ENCODE measurements at places on chromosomes 1 and 21. TPM values are rescaled to one million over a fixed set of nuclear protein-coding genes. Genes with fewer than 3 reads are reported as not detected.

Gene CD244
- not detected for total RNA-seq

Gene ZRANB2
- 51.6 TPM for total RNA-seq

Gene C4BPB
- not detected for total RNA-seq

Gene C21orf58
- 8.9 TPM for total RNA-seq

Gene HSD3B1
- total RNA-seq, result not detected

Gene MYOM3
- not detected for total RNA-seq

Gene GPR25
- total RNA-seq, result not detected

Gene CHD5
- 0.15 TPM for total RNA-seq

Gene PCP4
- total RNA-seq, result not detected

Gene DENND1B
- total RNA-seq, result 7.6 TPM

Gene GBP5
- total RNA-seq, result 0.17 TPM

Gene NBPF6
- not detected for total RNA-seq

Gene CRNN
- not detected for total RNA-seq

Gene SPATA45
- total RNA-seq, result not detected

Gene GADD45A
- 69.8 TPM for total RNA-seq

Gene PGD
- 565 TPM for total RNA-seq

Gene UBASH3A
- total RNA-seq, result not detected

Gene LHX8
- total RNA-seq, result under 0.01 TPM

Gene ASPM
- 2.0 TPM for total RNA-seq

Gene FAAH
- 1.8 TPM for total RNA-seq

Gene PTGS2
- total RNA-seq, result 4.8 TPM

Gene CHIT1
- total RNA-seq, result not detected

Gene ANGPTL7
- total RNA-seq, result 1.7 TPM

Gene BPNT1
- total RNA-seq, result 33.9 TPM

Gene HHAT
- 3.3 TPM for total RNA-seq

Gene SIK1
- 0.33 TPM for total RNA-seq

Gene CTXND2
- not detected for total RNA-seq

Gene PKP1
- total RNA-seq, result under 0.01 TPM

Gene SYT14
- total RNA-seq, result 8.1 TPM

Gene MROH9
- not detected for total RNA-seq

Gene C1QA
- total RNA-seq, result not detected

Gene DENND2D
- total RNA-seq, result 3.3 TPM

Gene RAD54L
- 0.50 TPM for total RNA-seq

Gene BGLAP
- total RNA-seq, result not detected

Measured in smooth muscle cell of trachea (primary cell).